ENCODE measurements at places on chromosomes 16 and 17. TPM values are rescaled to one million over a fixed set of nuclear protein-coding genes. Genes with fewer than 3 reads are reported as not detected.

The CNTNAP4 gene
- 15.1 TPM for total RNA-seq

The BCL6B gene
- 13.0 TPM for total RNA-seq

The RAC3 gene
- total RNA-seq = 8.4 TPM

The SLC12A3 gene
- total RNA-seq = not detected

The NOS2 gene
- total RNA-seq = 1.0 TPM

The MYH3 gene
- total RNA-seq = 6,986 TPM

The ANKS4B gene
- total RNA-seq = not detected

The DRC7 gene
- total RNA-seq = not detected

The EME2 gene
- 5.2 TPM for total RNA-seq

The CRK gene
- total RNA-seq = 42.8 TPM

The KRT31 gene
- 3.1 TPM for total RNA-seq

The SPN gene
- total RNA-seq = 1.0 TPM

The KRT14 gene
- 1.0 TPM for total RNA-seq

The EME1 gene
- 2.1 TPM for total RNA-seq

The ABI3 gene
- 1.0 TPM for total RNA-seq

The CPHXL2 gene
- not detected for total RNA-seq

The PIRT gene
- total RNA-seq = not detected

The GLG1 gene
- 97.1 TPM for total RNA-seq

The RAB37 gene
- 1.0 TPM for total RNA-seq

The ATAD5 gene
- 2.6 TPM for total RNA-seq

The CCDC154 gene
- under 0.01 TPM for total RNA-seq

The KRTAP4-2 gene
- not detected for total RNA-seq

The CDR2 gene
- 25.6 TPM for total RNA-seq

The MYO18A gene
- total RNA-seq = 171 TPM

The SEPTIN1 gene
- 0.52 TPM for total RNA-seq

The CSH2 gene
- total RNA-seq = not detected

The PHOSPHO1 gene
- 13.6 TPM for total RNA-seq

The ADAP2 gene
- 9.4 TPM for total RNA-seq

The NPIPB4 gene
- total RNA-seq = 8.4 TPM

The AOC2 gene
- 0.52 TPM for total RNA-seq

The KAT7 gene
- total RNA-seq = 23.5 TPM

The KRT33A gene
- not detected for total RNA-seq

The EFNB3 gene
- 1.0 TPM for total RNA-seq

The SIRT7 gene
- 3.7 TPM for total RNA-seq

The ZNF19 gene
- 1.0 TPM for total RNA-seq

The KRTAP3-2 gene
- not detected for total RNA-seq

The TERB1 gene
- not detected for total RNA-seq

The PMFBP1 gene
- not detected for total RNA-seq

The C17orf78 gene
- total RNA-seq = not detected

The PRSS22 gene
- total RNA-seq = not detected

The ARHGAP27 gene
- 4.7 TPM for total RNA-seq

The C16orf89 gene
- total RNA-seq = 2.1 TPM

The DYNLRB2 gene
- 2.1 TPM for total RNA-seq

The GSDMA gene
- not detected for total RNA-seq

The OTOP2 gene
- not detected for total RNA-seq

The RNF151 gene
- total RNA-seq = not detected

The IRX3 gene
- total RNA-seq = 7.8 TPM

The TBX6 gene
- total RNA-seq = not detected

The ZDHHC1 gene
- 11.5 TPM for total RNA-seq

The HSD3B7 gene
- 12.5 TPM for total RNA-seq

The FOXL1 gene
- total RNA-seq = under 0.01 TPM

The DNAH2 gene
- 0.52 TPM for total RNA-seq

The MYH1 gene
- 12.0 TPM for total RNA-seq

The RAP1GAP2 gene
- 2.1 TPM for total RNA-seq

Data from skeletal muscle tissue (tissue), 5 donors.